ENCODE measurements at places on chromosomes 7 and 10.

DNA sequence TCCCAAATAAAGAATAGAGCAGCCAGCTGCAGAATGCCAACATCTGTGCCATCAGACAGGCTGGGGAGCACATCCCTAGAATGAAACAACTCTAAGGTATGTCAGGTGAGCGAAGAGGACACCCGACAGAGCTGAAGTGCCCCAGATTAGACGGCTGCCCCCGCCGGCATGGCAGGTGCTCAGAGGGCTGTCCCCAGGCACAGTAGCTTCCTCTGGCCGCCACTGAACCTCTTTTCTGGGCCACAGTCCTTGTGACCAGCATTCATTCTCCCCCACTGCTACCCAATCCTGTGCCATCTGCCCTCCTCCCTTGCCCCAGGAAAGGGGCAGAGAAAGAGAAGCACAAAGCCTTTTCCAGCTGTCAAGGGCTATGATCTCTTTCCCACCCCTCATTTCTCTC is 41.7 kb downstream of the RGS10 start:
- no peak for DNase-seq

DNA sequence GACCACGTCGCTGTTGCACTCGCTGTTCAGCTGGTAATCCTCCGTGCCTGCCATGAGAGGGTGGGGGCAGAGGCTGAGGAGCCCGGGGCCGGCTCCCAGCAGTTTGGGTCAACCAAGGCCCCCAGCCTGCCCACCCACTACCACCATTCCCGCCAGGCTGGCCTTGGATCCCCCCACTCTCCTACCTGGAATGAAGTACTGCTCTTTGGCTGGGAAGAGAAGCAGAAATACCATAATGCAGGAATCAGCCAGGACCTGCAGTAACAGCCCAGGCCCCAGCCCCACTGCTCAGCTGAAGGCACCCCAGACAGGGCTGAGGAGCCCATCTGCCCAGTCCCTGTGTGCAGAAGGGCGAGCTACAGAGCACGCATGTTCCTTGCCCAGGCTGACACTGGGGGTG is 138.0 kb downstream of the SLIT1 start:
- no peak for DNase-seq

- no peak for DNase-seq
These were observed 55.5 kb upstream of the CCNJ start for GRCh38 chr10:95987685-95988426.

DNA sequence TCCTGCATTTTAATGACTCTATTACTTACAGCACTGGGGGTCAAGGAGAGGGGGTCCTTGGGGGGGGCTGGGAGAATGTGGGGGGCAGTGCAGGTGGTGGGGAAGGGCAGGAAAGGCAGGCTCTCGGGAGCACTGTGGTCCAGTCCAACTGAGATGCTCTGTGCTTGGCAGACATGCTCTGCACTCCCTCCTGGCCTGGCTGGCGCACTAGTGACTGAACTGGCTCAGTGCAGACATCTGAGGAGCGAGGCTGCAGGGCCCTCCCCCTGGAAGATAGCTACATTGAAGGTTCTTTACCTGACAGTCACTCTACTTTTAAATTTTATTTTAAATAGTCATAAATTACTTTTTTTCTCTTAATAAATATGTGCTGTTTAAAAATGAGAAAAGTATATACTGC is 105.7 kb downstream of the NEURL1 start:
- no peak for DNase-seq

DNA sequence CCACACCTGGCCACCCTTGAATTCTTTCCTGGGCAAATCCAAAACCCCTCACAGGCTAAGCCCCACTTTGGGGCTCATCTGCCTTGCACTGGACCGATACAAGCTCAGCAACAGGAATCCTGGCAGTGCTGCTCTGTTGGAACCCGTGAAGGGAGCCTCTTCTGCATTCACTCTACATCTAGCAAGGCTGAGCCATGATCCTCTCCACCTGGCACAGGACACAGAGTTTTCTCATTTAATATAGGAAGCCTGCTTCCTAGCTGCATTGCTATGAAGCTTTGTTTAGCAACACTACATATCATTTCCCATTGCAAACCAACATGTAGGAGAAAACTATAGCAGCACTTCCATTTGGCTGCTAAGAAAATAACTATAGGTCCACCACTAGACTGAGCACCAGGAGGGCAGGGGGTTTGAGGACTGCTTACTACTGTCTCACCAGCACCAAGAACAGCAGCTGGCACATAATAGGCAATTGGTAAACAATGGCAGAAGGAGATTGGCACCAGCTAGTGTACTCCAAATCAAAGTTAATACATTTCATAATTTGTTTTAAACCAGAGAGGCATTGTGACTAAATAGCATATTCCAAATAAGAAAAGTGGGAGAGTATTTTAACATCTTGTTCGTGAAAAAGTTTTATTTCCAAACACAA is 56.1 kb downstream of the CPVL start:
- DNase-seq = no peak
